Temporal lobe (tissue), 4 donors: ENCODE measurements at places on chromosomes 11 and 22. TPM values are rescaled to one million over a fixed set of nuclear protein-coding genes. Genes with fewer than 3 reads are reported as not detected.

IFITM10 gene
- total RNA-seq = 0.49 TPM

ASPHD2 gene
- 9.3 TPM for total RNA-seq

KCNQ1 gene
- total RNA-seq = 0.49 TPM

CD81 gene
- total RNA-seq = 93.7 TPM

OR8D4 gene
- 0.25 TPM for total RNA-seq

OR8A1 gene
- not detected for total RNA-seq

UBQLN3 gene
- total RNA-seq = under 0.01 TPM

OR51A2 gene
- total RNA-seq = not detected

MMP8 gene
- 0.25 TPM for total RNA-seq

SYT9 gene
- 6.1 TPM for total RNA-seq

CHORDC1 gene
- 43.5 TPM for total RNA-seq

NEFH gene
- total RNA-seq = 0.49 TPM

PATE4 gene
- total RNA-seq = not detected

MPEG1 gene
- total RNA-seq = 1.7 TPM

ALDH3B2 gene
- under 0.01 TPM for total RNA-seq

OR8G1 gene
- total RNA-seq = not detected

OR52E8 gene
- total RNA-seq = not detected

GGT1 gene
- total RNA-seq = 2.7 TPM

YPEL4 gene
- 3.7 TPM for total RNA-seq
